ENCODE measurements at places on chromosomes 6 and 20.

GRCh38 chr20:15925376-15925775 lies 647.9 kb downstream of the KIF16B start:
- H3K27me3 ChIP-seq = no peaks in the 10 kb centered on the region
- H3K36me3 ChIP-seq = no peaks in the 10 kb centered on the region
- H3K27ac ChIP-seq = no peak overlapping the region

DNA sequence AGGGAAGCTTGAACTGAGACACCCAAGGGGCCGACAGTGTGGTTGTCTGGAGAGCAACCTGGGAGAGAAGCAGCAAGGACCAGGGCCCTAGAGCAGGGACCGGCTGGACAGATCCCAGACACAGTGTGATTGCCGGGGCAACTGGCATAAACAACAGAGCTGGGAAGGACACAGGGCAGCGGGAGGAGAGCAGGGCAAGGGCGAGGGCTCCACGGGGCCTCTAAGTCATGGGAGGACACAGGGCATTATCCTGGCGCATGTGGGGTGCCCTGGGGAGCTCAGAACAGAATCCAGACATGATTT lies 31.1 kb upstream of the CCR6 start:
- no peaks in the 10 kb centered on the region for H3K27me3 ChIP-seq
- H3K4me1 ChIP-seq = no peaks in the 10 kb centered on the region
- H3K36me3 ChIP-seq = no peaks in the 10 kb centered on the region
- no peak overlapping the region for H3K4me3 ChIP-seq
- DNase-seq = peak; percentile 77

DNA sequence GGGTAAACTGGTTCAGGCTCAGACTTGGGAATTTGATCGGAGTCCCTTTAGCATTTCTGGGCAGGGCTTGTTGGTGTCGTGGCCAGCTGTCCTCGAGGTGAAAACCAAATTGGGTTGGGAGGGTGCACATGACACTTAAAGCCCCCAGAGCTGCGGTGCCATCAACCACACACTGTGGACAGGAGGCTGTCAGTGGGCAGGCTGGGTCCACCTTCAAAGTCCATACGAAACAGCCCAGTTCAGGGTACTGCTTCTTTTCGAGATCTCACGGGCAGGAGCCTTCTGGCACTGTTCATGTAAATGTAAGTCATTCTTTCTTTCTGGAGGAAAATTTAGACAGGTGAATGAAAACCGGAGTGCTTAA lies 7.0 kb downstream of the SYNJ2 start:
- H3K27ac ChIP-seq = peak overlapping the region; percentile 78
- H3K4me3 ChIP-seq = no peak overlapping the region
- DNase-seq = no peak
- peaks cover 74% of the 10 kb centered on the region for H3K4me1 ChIP-seq
- no peaks in the 10 kb centered on the region for H3K36me3 ChIP-seq

- H3K4me3 ChIP-seq = no peak overlapping the region
- peaks cover 9% of the 10 kb centered on the region for H3K27me3 ChIP-seq
- H3K4me1 ChIP-seq = no peaks in the 10 kb centered on the region
- H3K36me3 ChIP-seq = no peaks in the 10 kb centered on the region
Observed at GRCh38 chr20:24598996-24599395, 129.6 kb downstream of the SYNDIG1 start.

GRCh38 chr6:137150072-137150471 lies 23.4 kb downstream of the IL22RA2 start:
- no peaks in the 10 kb centered on the region for H3K4me1 ChIP-seq
- no peaks in the 10 kb centered on the region for H3K27me3 ChIP-seq
- no peaks in the 10 kb centered on the region for H3K36me3 ChIP-seq
- no peak for DNase-seq
- no peak overlapping the region for H3K4me3 ChIP-seq

DNA sequence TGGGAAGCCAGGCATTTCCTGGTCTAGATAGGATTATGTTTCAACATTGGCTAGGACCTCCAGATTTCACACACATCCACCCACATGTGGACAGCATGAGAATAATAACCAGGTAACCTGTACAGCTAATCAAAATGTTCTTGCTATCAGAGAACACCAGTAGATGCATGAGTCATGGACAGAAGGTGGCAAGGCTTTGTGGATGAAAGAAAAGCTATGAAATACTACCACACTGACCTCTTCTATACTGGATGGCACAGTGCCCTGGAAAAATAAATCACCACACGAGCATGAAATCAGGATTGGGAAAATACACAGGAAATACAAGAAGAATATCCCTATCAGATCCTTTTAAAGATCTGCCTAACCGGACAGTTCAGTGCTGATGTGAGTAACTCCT lies 113.0 kb downstream of the GMDS start:
- no peak for DNase-seq
- H3K27ac ChIP-seq = no peak overlapping the region
- no peaks in the 10 kb centered on the region for H3K4me1 ChIP-seq
- H3K4me3 ChIP-seq = no peak overlapping the region
- H3K27me3 ChIP-seq = no peaks in the 10 kb centered on the region
